ENCODE measurements at places on chromosomes 2 and 18.

DNA sequence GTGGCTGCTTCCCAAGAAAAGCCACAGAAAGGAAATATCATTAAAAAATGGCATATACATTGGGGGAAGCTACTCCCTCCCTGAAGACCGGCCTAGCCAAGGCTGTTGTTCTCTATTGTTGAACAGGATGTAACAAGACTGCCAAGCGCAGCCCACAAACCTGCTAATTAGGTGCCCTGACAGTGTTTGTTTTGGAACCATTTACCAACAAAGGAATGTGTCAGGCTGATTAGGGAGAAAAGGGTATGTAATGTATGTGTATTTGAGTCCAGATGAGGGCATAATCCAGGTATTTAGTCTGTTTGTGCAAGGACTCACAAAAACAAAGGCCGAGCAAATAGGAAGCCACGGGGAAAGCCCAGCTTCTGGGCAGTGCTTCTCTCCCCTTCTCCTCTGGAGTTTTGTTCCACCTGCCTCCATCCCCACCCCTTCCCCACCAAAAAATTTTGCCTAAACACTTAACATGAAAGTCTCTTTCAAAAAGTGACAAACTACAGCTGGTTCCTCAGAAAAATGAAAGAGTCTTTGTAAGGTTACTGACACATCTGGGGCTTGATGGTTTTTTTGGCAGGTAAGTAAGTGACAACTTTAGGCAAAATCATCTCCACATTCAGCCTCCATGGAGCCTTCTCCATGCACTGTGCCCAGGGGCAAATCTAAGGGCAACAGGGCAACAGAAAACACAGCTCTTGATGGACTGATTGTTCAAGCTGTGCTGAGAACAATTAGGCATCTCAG is 78.3 kb upstream of the FZD5 start:
- DNase-seq, result no peak

GRCh38 chr2:124281541-124281940 is 256.5 kb downstream of the CNTNAP5 start:
- no peak for DNase-seq

- DNase-seq, result no peak
Measured at GRCh38 chr2:157764386-157764785, 111.7 kb downstream of the ACVR1 start.

- DNase-seq, result no peak
Measured at GRCh38 chr2:169478745-169479256, 493 bp upstream of the BBS5 start.

GRCh38 chr18:78526923-78527711 is 452.5 kb upstream of the SALL3 start:
- DNase-seq, result no peak

- DNase-seq, result no peak
Measured at GRCh38 chr2:221981912-221982470, 316.8 kb downstream of the PAX3 start.

GRCh38 chr2:20190876-20191713 is 33.8 kb downstream of the SDC1 start:
- no peak for DNase-seq

- no peak for DNase-seq
Measured at GRCh38 chr2:82528288-82528687, 1930.8 kb downstream of the SUCLG1 start.

DNA sequence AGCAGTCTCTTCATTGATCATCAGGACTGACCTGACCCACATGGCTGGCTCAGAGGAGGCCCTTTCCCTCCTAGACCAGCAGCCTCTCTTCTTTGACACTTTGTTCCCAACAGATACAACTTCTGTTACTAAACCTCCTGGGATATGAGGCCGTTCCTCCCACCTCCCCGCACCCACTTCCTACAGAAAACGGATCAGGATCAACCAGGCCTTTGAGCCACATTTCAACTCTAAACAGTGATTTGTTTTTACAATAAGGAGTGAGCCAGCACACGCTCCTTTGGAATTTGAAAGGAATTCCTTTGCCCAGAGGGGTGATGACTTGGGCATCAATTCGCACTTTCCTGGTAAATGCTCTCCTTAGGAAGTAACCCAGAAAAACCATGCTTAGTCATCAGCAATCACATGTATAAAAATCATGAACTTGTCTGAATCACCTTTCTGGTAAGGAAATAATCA is 180.4 kb downstream of the FAM124B start:
- no peak for DNase-seq

DNA sequence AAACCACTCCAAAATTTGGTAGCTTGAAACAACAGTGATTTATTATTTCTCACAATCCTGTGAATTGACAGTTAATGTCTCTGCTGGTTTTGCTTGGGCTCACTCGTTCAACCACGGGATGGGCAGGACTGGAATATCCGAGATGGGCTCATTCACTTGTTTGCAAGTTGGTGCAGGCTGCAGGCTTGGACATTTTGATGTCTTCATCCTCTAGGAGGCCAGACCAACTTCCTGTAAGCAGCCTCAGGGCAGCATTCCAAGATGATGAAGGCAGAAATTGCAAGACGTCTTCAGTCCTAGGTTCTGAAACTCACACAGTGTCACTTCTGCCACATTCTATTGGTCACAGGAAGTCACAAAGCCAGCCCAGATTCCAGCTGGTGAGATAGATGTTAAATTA is 47.1 kb downstream of the GPR39 start:
- no peak for DNase-seq

GRCh38 chr2:239523954-239524330 is 123.1 kb upstream of the HDAC4 start:
- no peak for DNase-seq

DNA sequence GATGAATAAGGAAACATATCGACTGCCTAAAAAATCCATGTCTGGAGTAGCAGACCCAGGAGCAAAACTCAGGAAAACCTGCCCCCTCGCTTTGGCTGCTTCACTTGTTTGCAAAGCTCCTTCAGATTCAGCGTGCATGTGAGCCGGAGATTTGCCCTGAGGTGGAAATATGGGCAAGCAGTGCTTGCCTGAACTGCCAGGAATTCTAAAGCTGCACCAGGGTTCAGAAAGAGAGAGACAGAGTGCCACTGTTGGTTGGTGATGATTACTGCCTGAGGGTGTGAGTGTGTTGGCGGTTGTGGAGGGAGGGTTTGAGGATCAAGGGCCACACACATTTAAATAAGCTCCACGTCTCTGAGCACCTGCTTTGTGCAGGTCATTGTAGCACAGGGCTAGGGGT is 139.6 kb upstream of the RGPD4 start:
- DNase-seq, result no peak

GRCh38 chr2:207815254-207815653 is 45.5 kb upstream of the FZD5 start:
- DNase-seq, result no peak

DNA sequence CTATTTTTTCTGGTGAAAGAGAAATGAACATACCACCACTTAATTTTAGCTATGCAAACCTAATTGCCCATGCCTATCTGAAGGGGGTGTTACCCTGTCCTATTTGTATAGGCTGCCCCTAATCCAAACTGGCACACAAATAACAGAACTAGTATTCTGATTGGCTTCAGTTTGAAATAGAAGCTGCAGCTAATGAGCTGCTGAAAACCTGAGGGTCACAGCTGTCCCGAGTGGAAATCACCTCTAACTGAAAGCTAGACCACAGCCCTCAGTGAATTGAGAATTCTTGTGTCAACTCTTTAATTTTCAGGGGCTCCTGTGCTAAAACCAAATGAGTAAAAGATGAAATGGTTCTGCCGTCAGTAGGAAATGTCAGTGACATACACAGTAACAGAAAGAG is 28.7 kb downstream of the CCDC141 start:
- no peak for DNase-seq

GRCh38 chr2:100673691-100674485 is 111.1 kb downstream of the PDCL3 start:
- no peak for DNase-seq

DNA sequence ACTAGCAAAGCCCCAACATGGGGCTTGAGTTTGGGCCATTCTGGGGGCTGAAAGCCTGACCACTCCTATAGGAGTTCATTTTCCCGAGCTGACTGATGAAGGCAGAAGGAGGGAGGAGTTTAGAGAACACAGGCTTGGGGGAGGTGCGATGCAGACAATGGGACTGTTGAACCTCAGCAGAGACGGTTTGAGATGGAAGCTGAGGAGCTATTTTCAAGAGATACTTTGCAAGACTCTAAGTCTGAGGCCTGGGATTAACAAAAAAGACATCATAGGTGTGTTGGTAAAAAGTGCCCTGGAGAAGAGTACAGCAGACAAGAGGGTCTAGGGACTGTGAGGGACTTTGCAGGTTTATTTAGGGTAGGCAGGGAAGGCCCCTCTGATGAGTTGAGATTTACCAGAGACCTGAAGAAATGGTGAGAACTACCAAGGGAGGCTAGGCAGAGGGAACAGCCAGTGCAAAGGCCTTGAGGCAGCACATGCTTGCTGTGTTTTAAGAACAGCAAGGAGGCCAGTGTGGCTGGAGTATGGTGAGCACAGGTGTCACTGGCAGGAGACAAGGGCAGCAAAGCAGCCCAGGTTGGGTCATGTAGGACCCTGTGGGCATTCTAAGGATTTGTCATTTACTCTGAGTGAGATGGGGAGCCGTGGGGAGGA is 31.6 kb downstream of the PCBP1 start:
- DNase-seq, result no peak

DNA sequence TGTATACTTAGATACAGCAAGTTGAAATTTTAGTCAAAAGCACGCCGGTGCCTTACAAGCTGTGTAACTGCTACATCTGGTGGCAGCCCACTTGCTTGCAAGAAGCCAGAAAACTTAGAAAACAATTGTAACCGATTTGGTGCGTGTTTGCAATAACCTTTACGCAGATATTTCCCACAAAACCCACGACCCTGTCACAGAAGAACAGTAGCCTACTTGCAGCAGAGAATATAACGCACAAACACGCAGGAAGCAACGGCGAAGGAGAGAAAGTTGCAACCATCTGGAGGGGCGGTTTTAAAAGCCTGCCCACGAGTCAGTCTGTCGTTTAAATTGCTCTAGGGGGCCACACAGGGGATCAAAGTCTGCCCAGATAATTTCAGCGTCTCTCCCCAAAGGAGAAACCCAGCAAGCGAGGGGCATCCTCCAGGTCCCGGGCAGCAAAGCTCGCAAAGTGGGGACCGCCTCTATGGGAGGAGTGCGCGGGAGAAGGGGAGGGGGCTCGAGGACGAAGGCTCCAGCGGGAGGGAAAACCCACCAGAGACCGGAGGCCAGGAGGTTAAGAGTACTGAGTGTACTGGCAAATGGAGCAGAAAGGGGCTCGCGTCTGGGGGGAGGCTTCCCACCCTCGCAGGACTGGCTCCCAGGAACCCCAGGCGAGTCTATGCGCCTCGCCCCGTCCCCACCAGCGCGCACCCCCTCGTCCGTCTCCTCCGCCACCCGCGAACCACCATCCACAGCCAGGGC is 1.1 kb downstream of the TLK1 start:
- peak; percentile 51 for DNase-seq

DNA sequence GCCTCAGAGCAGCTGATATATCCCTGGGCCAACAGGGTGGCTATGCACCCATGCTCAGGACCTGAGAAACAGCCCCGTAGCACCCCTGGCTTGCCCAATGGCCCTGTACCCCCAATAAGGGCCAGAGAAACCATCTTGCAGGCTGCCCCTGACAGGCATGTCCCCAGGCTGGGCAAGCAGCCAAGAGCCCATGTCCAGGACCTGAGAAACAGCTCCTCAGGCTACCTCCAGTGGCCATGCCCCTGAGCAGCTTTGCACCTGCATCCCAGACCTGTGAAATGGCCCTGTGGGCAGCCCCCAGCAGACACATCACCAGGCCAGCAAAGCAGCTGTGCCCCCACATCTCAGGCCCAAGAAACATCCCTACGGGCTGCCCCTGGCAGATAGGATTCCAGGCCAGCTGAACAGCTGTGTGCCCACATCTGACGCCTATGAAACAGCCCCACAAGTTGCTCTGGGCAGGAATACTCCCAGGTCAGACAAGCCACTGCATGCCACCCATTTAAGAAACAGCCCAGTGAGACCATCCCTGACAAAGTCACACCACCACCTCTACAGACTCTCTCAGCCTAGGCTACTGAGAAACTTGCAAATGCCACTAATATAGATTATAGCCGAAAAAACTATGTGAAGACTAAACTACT is 84.1 kb downstream of the TMEM237 start:
- no peak for DNase-seq

- no peak for DNase-seq
Measured at GRCh38 chr2:215427585-215427984, 8.3 kb downstream of the FN1 start.

DNA sequence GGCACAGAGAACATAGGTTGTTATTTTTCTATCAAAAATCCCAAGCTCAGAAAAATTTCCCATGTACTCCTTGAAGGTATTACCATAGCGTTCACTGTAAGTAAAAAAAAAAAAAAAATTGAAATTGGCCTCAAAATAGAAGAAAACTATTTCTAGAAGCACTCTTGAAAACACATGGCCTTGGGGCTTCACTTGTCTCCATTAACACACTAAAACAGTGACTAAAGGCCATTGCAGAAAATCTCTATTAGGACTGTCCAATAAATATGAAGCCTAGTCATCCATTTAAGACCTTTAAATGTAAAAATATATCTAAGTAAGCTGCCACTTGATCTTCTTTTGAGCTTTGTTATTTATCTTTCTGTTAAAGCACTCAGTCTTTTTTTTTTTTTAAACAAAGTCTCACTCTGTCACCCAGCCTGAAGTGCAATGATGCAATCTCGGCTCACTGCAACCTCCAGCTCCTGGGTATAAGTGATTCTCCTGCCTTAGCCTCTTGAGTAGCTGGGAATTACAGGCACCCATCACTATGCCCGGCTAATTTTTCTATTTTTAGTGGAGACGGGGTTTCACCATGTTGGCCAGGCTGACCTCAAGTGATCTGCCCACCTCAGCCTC is 35.8 kb downstream of the CCDC68 start:
- DNase-seq, result no peak

DNA sequence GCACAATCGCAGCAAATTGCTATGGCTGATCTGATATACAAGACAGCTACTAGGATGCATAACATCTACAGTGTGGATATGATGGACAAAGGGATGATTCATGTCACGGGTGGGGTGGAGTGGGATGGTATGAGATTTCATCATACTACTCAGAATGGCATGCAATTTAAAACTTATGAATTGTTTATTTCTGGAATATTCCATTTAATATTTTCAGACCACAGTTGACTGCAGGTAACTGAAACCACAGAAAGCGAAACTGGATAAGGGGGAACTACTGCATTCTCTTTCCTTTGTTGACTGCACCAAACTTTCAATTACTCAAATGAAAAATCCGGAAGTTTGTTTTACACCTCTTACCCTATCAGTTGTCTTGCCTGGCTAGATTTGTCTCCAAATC is 94.4 kb upstream of the NEUROD1 start:
- no peak for DNase-seq

GRCh38 chr2:160666154-160667060 is 172.8 kb upstream of the RBMS1 start:
- no peak for DNase-seq

DNA sequence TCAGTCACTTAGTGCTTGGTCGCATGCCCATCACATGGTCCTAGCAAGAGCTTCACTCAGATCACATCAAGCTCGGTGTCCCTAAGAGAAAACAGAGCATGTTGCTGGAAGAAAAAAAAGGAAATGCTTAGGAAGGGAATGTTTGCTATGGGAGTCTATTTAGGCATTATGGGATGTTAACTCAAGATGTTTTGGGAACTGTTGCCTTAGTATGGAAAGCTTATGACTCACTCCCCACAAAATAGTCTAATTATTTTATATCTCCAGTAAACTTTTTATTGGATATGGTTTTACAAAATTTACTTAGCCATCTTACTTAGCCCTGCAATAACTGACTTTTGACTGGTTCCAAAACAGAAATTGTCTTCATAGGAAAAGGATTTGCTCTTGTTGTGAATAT is 439.5 kb upstream of the ZEB2 start:
- no peak for DNase-seq

All from SK-N-MC (cell line).